ENCODE measurements at places on chromosomes 5 and 9.

DNA sequence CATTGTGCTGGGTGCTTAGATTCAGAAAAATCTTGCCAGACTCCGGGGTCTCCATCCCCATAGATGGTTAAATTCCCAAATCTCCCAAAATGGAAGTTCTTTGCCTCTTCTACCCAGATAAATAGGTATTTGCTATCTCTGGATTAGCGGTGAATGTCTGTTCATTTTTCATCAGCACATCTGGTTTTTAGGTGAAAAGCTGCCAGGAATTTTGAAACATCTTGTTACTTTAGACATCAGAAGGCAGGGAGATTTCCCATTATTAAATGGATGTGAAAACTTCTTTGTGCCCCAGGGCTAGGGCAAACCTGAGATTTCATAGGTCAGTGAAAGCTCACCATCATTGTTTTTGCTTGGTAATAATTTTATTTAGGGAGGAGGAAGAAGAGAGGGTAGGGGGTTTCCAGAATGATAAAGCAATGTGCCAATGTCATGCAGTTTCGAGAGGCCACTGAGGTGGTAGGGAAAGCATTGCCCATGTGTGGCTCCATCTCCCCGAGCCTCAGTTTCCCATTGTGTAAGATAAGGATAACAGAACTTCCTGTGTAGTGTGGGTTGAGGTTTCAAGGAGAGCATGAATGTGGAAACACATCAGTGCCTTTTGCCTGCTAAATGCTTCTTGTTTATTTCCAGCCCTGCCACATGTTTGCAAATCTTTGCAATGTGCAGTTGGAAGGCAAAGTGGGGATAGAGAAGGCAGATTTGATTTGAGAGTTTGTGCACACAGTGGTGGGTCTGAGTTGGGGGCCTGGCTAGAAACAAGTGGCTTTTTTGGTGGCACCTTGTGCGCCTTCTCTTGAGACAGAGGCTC is 147.2 kb upstream of the KLF4 start:
- DNase-seq = no peak

GRCh38 chr5:67063055-67063454 is 133.5 kb downstream of the CD180 start:
- no peak for DNase-seq

DNA sequence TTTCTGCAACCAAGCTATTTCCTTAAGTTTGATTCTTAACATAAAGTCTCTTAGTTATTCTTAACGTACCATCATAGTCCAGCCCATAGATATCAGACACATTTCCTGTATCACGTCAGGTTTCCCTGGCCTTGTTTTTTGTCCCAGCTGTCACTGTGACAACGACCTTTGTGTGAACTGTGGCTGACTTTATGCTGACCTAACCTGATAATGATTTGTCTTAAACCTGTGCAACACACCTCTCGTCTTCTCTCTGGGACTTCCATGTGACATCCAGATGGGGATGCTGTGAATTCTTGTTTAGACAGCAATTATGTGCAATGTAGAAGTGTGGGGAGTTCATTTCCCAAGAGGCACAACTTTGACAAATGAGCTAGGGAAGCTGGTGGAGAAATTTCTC is 662.8 kb downstream of the PTPRD start:
- DNase-seq = no peak

- DNase-seq = no peak
Observed at GRCh38 chr5:8291641-8292040, 422.7 kb downstream of the MTRR start.

DNA sequence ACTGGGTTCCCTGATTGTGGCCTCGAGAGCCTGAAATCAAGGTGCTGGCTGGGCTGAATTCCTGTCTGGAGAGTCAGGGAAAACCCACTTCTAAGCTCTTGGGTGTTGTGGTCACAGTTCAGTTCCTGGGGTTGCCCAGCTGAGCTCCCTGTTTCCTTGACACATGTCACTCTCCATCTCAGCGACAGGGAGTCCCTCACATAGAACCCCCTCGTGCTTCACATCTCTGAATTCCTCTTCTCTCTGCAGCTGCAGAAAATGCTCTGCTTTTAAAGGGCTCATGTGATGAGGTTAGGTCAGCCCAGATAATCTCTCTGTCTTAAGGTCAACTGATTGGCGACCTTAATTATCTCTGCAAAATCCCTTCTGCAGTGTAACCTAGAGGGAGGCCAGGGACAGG is 53.5 kb upstream of the NFIL3 start:
- DNase-seq = no peak

DNA sequence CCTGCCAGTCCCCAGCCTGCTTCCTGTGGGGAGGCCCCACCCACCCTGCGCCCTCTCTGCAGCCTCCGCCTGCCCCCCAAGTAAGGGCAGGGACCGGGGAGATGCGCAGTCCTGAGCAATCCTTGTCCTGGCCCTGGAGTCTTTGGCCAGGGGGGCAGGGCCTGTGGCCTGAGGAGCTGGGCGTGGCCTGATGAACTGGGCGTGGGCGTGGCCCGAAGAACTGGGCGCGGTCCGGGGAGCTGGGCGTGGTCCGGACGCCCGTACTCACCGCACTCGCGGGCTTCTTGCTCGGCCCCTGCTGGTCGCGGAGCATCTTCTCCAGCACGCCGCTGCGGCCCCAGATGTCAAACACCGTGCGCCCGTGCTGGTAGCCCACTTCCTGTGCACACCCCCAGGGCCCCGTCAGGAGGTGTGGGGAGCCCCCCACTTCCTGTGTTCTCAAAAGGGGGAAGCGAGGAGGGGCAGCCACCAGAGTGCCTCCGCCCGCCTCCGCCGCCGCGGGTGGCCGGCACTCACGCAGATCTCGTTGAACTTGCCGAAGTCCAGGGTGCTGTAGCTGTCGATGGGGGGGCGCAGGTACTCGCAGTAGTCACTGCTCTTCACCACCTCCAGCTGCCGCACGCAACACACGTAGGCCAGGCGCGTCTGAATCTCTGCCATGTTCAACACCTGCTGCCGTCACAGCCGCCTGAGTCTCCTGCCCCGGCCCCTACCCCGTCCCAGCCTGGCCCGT is 2.7 kb upstream of the NSMF start:
- DNase-seq = no peak
